ENCODE measurements at places on chromosomes 6 and 20. TPM values are rescaled to one million over a fixed set of nuclear protein-coding genes. Genes with fewer than 3 reads are reported as not detected.

Gene R3HDML
- total RNA-seq, result not detected

Gene SMAP1
- total RNA-seq, result 23.6 TPM

Gene TAP2
- total RNA-seq, result 117 TPM

Gene GMNN
- total RNA-seq, result 3.6 TPM

Gene PROKR2
- total RNA-seq, result not detected

Gene PPARD
- total RNA-seq, result 50.6 TPM

Gene KIFC1
- total RNA-seq, result 0.60 TPM

Gene PRDM1
- total RNA-seq, result 0.94 TPM

Gene RGS17
- total RNA-seq, result not detected

Gene SLC22A3
- total RNA-seq, result not detected

Gene RHAG
- total RNA-seq, result not detected

Gene FAM210B
- 25.2 TPM for total RNA-seq

- no peak for DNase-seq
These were observed 181.6 kb downstream of the JARID2 start for GRCh38 chr6:15427331-15428070.

GRCh38 chr6:3396503-3397180 lies 60.2 kb downstream of the SLC22A23 start:
- no peak for DNase-seq

- DNase-seq, result no peak
These were observed 10.3 kb downstream of the KIZ start for GRCh38 chr20:21136015-21136732.

GRCh38 chr6:42136508-42137193 lies 5.8 kb downstream of the C6orf132 start:
- no peak for DNase-seq

GRCh38 chr6:56699066-56699654 lies 56.5 kb upstream of the DST start:
- no peak for DNase-seq

DNA sequence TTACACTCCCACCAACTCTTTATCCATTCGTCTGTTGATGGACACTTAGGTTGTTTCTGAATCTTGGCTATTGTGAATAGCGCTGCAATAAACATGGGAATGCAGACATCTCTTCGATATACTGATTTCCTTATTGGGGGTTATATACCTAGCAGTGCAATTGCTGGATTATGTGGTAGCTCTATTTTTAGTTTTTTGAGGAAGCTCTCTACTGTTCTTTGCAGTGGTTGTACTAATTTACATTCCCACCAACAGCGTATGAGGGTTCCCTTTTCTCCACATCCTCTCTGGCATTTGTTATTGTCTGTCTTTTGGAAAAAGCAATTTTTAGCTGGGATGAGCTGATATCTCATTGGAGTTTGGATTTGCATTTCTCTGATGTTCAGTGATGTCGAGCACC lies 4.6 kb upstream of the PFDN4 start:
- no peak for DNase-seq

DNA sequence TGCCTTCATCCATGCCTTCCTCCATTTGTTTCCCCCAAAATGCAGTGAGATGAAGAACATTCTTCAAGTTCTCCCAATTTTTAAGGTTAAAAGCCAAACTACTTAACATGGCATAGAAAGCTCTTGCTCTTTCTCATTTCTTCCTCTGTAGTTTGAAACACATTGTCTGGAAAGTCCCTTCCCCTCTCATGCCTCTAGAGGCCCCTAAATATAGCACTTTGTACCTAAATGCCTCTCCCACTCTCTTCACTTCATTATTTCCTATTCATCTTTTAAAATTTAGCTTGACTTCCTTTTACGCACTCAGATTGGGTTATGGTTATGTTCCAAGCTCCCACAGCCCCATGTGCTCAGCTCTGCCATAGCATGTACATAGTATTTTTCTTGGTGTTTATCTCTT lies 389.3 kb downstream of the HDGFL1 start:
- DNase-seq, result no peak

GRCh38 chr6:121849477-121849876 lies 414.0 kb downstream of the GJA1 start:
- DNase-seq, result peak; percentile 28

DNA sequence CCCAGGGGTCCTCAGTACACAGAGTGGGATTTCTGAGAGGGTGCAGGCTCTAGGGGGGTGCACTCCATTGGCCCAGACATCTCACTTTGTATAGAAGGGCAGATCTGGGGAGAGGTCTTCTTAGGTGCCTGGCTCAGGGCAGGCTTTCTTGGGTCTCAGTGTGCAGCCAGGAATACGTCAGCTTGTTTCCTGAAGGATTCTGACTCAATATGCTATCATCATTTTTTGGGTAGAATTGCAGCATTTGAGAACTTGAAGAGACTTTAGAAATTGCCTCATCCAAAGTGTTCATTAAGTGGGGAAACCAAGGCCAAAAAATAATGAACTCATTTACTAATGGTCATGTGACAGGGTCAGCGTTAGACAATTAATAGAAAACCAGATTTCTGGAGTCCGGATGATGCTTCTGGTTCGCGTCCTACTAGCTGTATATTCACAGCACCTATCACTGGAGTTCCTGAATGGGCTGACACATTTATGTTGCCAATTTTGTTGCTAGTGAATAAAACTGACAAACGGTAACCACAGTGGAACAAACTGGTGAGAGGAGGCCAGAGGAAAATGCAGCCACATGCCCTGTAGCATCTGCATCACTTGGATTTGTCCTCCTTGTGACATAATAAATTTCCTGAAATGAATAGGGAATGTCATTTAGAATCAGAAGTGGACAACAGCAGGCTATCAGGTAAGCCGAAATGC lies 238.9 kb downstream of the TBC1D7 start:
- no peak for DNase-seq

- DNase-seq, result no peak
These were observed 12.4 kb upstream of the CSNK2A1 start for GRCh38 chr20:555976-556385.

DNA sequence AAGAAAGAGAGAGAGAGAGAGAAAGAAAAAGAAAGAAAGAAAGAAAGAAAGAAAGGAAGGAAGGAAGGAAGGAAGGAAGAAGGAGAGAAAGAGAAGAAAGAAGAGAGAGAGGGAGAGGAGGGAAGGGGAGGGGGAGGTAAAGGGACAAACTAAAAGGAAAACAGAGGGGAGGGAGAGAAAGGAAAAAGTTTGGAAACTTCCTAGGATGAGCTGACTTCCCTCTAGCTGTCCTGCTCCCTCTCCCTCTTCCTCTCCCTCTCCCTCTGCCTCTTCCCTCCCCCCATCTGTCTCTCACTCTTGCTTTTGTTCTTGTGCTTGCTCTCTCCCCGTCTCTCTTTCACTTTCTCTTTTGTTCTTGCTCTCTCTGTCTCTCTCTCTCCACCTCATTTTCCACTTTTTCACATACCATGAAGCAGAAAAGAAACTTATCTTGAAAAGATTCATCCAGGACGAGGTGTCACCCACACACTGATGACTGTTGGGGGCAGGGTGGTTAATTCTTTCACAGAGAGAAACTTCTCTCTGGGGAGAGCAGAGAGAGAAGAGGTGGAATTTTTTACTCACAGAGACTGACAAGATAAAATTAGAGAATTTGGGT lies 56.4 kb upstream of the DUSP22 start:
- DNase-seq, result peak; percentile 49

DNA sequence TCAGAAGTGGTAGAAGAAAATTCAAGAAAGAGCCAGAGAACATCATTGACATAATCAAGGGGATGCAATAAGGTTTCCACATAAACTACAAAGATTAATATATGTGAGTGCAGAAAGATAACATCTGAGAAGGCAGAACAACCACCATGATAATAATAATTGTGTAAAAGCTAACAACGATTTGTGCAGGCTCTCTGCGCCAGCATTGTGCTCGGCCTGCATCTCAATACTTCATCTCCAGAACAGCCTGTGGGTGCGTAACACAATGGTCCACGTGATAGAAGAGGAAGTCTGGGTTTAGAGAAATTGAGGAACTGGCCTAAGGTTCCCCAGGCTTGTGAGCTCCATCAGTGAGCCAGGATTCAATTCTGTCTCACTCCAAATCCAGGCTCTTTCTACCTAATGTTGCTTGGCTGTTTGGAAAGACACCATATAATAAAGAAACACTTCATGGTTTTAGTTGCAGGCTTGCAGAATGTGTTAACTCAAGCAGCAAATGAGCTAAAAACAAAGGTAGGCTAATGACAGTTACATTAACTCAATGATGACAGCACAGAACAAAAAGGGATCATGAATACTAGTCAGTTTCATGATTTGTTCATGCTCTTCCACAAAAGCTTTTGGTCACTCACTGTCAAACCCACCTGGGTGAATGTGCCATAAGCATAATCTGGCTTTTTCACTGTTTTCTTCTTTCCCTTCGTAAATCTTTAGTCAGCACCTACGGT lies 71.2 kb downstream of the LY86 start:
- DNase-seq, result no peak

GRCh38 chr6:163260911-163261310 lies 153.6 kb upstream of the QKI start:
- DNase-seq, result no peak

DNA sequence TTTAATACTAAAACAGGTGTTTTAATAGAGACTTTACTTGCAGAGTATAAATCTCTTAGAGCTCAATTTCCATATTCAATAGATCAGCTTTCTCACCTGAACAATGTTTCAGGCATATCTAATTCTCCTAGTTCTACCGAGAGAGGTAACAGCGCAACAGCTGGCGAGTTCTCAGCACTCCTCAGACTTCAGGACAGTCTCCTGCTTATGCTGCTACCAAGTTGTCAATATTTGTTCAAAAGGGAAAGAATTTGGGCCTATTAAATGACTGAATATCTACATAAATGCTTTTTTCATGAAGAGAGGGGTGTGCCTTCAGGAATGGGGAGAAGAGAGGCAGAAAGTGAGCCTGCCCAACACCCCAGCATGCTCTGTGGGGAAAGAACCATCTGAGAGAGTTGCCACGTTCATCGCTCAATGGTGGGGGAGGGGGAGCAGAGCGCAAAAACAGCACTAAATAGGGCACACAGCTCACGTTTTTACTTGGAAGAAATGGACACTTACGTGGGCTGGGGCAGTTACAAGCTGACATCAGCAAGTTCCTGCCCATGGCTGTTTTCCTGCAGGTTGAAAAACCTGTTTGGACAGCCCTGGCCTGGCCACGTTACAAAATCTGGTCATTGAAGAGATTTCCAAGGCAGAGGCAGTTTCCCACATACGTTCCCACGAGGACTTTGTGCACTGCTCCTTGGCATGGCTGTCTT lies 38.0 kb downstream of the EZR start:
- no peak for DNase-seq

GRCh38 chr6:143804835-143805239 lies 38.3 kb upstream of the LTV1 start:
- DNase-seq, result no peak

GRCh38 chr6:119352001-119352400 lies 2.4 kb upstream of the MAN1A1 start:
- DNase-seq, result no peak
